ENCODE measurements at places on chromosomes 12 and 14.
A peak's percentile ranks its signal among the peaks of the same experiment; 100 is the strongest.

GRCh38 chr12:49105504-49106084 lies 5.1 kb downstream of the LMBR1L start:
- no peak for DNase-seq

DNA sequence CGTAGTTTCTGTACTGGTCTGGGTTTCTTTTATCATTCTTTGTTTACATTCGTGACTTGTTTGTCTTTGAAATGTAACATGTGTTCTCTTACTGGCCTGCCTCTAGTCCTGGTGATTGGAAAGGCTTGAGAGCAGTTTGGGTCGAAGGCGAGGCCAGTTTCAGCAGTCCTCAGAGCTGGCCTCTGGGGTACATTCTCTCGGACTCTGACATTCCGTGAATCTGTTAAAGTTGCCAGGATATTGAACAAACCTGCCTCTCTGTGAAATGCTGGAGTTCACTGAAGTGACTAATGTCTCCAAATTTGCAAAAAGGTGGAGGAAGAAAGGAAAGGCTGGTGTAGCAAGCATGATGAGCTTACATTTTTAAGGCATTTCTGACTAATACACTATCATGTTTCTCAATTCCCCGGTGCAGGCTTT lies 1.5 kb downstream of the PLEKHA5 start:
- no peak for DNase-seq

- DNase-seq, result peak; percentile 51
Observed at GRCh38 chr12:50734409-50735263, 29.3 kb upstream of the ATF1 start.

GRCh38 chr14:100076133-100076532 lies 10.9 kb downstream of the EVL start:
- no peak for DNase-seq

DNA sequence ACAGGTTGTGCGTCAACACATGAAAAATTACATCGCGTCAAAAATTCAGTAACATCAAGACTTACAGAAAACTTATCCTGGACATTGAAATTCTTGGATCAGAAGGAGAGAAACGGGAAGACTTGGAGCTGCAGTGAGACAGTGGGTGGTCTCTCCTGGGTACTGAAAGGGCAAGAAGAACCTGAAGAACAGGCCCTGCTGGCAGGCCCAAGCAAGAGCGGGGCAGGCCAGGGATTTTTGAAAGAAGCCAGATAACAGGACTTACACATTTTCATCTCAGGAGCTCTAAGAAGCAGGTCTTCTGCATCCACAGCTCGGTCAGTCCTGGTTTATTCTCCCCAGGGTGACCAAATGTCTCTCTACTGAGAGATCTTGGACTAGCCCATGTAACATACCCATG lies 466.5 kb upstream of the SOX5 start:
- DNase-seq, result no peak

DNA sequence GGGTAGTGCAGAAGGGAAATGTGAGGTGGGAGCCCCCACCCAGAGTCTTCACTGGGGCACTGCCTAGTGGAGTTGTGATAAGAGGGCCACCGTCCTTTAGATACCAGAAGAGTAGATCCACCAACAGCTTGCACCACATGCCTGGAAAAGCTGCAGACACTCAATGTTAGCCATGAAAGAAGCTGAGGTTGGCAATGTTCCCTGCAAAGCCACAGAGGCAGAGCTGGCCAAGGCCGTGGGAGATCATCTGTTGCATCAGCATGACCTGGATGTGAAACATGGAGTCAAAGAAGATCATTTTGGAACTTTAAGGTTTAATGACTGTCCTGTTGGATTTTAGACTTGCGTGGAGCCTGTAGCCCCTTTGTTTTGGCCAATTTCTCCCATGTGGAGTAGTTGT lies 468.4 kb upstream of the FOXG1 start:
- no peak for DNase-seq

DNA sequence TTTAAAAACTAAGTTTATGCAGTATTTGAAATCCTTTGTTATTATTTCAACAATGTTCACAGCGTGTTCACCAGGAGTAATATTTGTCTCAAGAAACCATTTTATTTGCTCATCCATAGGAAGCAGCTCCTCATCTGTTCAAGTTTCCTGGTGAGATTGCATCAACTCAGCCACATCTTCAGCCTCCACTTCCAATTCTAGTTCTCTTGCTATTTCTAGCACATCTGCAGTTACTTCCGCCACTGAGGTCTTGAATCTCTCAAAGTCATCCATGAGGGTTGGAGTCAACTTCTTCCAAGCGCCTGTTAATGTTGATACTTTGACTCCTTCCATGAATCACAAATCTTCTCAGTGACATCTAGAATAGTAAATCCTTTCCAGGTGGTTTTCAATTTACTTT lies 18.0 kb downstream of the CLEC9A start:
- no peak for DNase-seq

GRCh38 chr14:59677771-59678231 lies 101.2 kb upstream of the CCDC175 start:
- DNase-seq, result no peak

- DNase-seq, result no peak
Observed at GRCh38 chr14:93953739-93954515, 22.4 kb downstream of the ASB2 start.

- DNase-seq, result no peak
Observed at GRCh38 chr14:42173206-42173605, 566.5 kb downstream of the LRFN5 start.

DNA sequence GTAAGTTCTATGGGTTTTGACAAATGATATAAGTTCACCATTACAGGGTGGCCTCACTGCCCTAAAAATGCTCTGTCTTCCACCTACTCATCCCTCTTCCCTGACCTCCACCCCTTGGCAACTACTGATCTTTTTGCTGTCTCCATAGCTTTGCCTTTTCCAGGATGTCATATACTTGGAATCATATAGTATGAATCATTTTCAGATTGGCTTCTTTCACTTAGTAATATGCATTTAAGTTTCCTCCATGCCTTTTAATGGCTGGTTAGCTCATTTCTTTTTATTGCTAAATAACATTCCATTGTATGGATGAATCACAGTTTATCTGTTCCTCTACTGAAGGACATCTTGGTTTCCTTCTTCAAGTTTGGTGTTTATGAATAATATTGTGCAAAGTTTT lies 14.0 kb upstream of the PEX5 start:
- no peak for DNase-seq

GRCh38 chr14:35438910-35439713 lies 34.6 kb upstream of the NFKBIA start:
- DNase-seq, result peak; percentile 97

All from NCI-H2171 treated with DMSO at 0.1 percent for 48 hours (cell line).